ENCODE measurements at places on chromosomes 12 and 14.

- no peak for DNase-seq
Measured at GRCh38 chr12:6450869-6451347, 934 bp upstream of the TAPBPL start.

DNA sequence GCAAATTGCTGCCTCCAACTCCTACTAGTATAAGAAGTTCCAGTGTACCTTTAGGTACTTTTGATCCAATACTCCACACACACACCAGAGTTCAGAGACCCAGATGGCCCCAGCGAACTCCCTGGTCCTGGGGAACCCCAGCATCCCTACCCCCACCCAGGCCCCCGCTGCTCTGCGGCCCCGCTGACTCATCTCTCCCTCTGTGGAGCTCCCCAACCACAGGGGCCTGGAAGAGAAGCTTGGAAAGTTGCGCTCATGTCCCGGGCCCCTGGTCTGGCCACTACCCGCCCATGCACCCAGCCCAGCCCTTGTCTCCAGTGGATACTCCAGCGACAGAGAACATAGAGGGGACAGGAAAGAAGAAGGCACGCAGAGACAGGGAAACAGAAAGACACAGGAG is 4.2 kb upstream of the SP7 start:
- no peak for DNase-seq

DNA sequence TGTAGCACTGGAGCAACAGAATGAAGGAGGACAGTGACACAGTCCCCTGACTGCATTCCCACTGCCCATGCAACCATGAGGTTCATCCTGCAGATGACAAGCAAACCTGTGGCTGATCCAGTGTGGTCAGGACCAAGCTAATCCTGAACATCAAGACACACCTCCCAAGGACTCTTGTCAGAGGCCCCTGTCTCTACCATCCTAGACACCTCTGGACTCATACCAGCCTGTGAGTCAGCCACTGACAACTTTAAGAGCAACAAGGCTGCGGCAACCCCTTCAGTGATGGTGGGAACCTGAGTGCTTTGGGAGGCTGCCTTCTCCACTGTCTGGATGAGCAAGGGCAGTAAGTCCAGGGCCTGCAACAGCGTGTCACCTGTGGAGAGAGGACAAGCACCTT is 24.6 kb downstream of the GCN1 start:
- DNase-seq, result no peak

GRCh38 chr14:75648066-75648838 is 12.4 kb downstream of the ERG28 start:
- DNase-seq, result peak; percentile 52

DNA sequence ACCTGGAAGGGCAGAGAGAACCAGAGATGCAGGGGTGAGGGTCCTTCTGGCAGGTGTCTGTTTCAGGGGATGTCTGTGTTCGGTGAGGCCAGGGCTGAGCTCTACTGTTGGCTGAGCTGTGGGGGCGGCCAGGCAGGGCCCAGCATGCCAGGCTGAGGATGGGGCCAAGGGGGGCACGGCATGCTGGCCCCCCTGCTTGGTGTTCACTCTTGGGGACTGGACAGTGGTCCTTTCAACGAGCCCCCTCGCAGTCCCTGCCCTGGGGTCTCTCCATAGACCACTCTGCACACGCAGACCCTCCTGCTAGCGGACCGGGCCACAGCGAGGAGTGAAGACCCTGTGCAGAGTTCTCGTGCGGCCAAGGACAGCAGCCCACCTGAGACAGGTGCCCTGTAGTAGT is 56.3 kb downstream of the KIF26A start:
- no peak for DNase-seq

GRCh38 chr12:127054531-127054930 is 1212.4 kb upstream of the TMEM132C start:
- DNase-seq, result no peak

GRCh38 chr14:23469906-23470403 is 452 bp downstream of the NGDN start:
- DNase-seq, result no peak

DNA sequence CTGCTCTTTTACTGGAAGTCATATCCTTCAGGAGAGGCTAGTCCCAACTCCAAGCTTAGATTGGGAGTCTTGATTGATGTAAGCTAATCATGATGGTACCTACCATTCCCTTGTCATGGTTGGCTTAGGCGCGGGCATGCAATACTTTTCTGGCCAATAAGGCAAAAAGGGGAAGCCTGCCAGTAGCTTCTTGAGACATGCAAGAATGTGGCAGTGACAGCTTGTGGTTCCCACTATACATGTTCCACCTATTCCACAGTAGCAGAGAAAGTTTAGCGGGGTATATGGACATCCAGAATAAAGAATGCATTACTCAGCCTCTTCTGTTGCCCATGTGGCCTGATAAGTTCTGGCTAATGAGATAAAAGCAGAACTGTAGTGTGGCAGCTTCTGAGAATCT is 55.0 kb downstream of the AP5M1 start:
- no peak for DNase-seq

DNA sequence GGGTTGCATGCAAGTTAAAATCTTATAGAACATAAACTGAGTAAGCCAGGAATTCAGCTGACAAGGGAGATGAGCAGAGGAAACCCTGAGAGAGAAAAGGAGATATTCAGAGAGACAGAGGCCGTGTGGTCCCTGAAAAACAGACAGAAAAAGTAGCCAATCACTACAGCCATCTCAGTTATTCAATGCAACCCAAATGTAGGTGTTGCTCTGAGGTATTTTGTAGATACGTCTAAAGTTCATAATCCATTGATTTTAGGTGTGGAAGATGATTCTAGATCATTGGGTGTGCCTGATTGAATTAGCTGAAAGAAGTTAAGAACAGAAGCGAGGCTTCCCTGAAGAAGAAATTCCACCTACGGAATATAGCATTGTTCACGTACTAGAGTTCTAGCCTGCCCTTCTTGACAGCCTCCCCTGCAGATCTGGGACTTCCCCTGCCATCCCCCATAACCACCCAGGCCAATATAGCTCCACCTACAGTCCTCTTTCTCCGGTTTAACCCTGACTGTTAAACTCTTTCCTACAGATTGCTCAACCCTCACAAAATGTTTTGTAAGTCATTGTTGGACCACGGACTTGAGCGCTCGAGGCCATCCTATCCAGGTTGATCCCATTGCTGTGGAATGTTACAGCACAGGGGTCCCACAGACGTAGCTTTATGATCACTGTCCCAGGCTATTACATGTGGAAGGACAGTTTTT is 21.7 kb downstream of the AICDA start:
- DNase-seq, result no peak

- DNase-seq, result no peak
Measured at GRCh38 chr14:101774814-101775213, 13.3 kb downstream of the PPP2R5C start.

GRCh38 chr14:35458442-35458841 is 53.9 kb upstream of the NFKBIA start:
- DNase-seq, result no peak

- DNase-seq, result no peak
Measured at GRCh38 chr12:132124766-132125425, 19.2 kb downstream of the DDX51 start.

DNA sequence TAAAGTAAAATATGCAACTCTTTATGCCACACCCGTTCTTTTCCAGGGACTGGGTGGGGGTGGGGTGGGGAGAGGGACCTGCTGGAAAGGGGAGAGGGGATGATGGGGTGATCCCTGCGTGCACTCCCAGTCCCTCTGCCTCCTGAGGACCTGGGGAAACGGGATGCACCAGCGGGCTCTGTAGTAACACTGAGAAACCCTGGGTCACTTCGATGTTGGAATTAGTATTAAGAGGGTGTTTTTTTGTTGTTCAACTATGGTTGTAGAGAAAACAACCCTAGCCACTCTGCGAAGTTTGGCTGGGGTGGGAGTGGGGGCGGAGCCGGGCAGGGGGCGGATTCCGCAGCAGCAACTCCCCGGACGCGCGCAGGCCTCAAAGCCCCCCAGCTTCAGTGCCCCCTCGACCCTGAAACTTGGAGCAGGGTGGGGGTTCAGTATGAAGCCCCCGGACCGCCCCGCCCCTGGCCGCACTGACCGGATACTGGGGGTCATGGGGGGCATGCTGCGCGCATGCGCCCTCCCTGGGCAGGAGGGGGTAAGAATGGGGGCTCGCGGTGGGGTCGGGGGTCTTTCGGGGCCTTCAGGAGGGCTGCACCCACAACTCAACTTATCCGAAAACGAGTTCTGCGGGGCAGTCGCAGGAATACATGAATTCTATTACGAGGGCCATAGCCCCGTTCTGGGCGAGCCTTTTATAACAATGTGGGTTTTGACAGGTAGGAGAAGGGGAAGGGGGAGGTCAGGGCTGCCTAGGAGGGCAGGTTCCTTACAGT is 1.3 kb upstream of the ARHGEF25 start:
- DNase-seq, result no peak

DNA sequence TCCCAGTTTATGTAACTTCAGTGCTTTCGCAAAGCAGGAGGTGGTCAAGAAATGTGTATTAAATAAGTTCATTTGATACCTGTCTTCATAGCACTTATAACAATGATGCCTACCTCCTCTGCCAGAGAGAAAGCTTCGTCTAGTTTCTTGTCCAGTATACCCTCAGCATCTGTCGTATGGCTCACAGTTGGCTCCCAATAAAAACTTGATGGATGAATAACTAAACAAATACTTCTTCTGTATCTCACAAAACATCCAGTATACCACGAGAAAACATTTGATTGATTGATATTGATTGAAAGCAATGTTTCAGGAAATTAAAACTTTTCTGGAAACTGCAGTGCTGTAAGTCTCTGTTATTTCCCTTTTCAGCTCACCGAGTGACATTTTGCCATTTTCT is 26.9 kb upstream of the PTGDR start:
- no peak for DNase-seq

GRCh38 chr12:31796270-31796951 is 67.6 kb upstream of the AMN1 start:
- no peak for DNase-seq

- no peak for DNase-seq
Measured at GRCh38 chr14:26594756-26595545, 2.9 kb downstream of the NOVA1 start.

DNA sequence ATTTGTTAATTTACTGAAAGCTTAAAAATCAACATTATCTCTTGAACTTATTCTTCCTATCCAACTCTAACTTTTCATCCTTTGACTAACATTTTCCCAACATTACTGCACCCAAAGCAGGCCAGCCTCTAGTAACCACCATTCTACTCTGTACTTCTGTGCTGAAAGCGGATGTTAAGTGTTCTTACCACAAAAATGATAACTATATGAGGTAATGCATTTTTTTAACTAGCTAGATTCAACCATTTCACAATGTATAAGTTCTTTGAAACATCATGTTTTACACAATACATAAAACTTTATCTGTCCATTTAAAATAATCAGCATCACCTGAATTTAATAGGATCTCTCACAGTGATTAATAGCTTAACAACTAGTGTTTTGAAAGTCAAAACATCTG is 468.5 kb upstream of the MGAT4C start:
- DNase-seq, result no peak

GRCh38 chr14:69841656-69842055 is 37.6 kb upstream of the SMOC1 start:
- DNase-seq, result no peak

DNA sequence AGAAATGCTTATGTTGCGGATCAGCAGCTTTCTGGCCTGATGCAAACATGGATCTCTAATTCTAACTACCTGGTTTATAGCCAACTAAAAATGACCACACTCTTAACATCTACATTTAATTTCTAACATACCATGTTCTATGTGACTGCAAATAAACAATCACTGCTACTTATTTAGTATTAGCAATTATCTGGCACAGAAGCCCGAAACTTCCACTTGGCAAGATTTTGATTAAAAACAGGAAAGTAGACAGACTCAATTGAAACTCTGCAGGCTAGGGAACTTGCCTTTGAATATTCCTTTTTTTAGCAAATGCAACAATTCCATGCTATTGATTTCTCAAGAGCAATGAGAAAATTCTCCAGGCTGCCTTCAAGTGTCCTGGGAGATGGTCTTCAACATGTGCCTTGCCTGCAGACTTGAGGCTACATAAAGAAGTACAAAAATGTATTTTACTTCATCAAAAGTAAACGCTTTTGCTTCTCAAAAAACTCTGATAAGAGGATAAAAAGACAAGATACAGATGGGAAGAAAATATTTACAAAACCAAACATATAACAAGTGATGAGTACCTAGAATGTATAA is 9.1 kb upstream of the TMCC3 start:
- DNase-seq, result no peak

- no peak for DNase-seq
Measured at GRCh38 chr12:23533265-23533664, 416.2 kb downstream of the SOX5 start.

GRCh38 chr12:117967512-117967911 is 1.3 kb downstream of the KSR2 start:
- DNase-seq, result no peak

GRCh38 chr14:90382491-90383125 is 14.2 kb upstream of the CALM1 start:
- peak; percentile 85 for DNase-seq

DNA sequence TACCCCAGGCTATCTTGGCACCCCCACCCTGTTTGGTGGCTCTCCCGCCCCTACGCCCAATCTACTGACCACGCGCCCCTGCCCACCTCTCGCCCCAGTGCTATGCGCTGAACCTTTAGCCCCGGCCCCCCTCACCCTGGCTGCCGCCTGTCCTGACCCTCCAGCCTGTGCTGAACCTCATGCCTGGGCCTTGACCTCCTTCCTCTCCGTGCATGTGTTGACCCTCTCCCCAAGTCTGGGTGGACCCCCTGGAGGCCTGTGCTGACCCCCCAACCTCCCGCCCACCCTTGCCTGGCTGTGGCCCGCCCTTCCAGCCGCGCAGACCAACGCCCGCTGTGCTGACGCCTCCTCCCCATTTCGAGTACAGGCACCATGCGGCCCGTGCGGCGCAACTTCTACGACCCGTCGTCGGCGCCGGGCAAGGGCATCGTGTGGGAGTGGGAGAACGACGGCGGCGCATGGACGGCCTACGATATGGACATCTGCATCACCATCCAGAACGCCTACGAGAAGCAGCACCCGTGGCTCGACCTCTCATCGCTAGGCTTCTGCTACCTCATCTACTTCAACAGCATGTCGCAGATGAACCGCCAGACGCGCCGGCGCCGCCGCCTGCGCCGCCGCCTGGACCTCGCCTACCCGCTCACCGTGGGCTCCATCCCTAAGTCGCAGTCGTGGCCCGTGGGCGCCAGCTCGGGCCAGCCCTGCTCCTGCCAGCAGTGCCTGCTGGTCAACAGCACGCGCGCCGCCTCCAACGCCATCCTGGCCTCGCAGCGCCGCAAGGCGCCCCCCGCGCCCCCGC is 20.7 kb downstream of the DTX1 start:
- DNase-seq, result no peak

DNA sequence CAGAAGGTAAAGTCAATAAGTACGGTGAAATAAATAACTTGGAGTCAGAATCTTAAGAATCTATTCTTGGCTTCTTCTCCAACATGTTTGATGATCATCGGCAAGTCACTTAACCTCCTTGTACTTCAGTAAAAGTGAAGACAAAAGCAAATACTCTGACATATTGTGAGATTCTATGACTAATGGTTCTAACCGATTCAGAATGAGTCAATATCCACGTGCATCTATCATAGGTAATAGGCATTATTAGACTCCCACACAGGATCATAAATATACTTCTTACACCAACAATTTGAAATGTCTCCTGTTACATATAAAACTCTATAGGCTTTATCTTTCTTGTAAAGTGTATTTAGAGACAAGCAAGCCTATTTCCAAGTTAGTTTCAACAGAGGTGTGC is 144.4 kb upstream of the ATXN7L3B start:
- DNase-seq, result no peak

Measured in left hindlimb (tissue), 1 donor.